Glutamatergic neuron (in vitro differentiated cells): ENCODE measurements at places on chromosomes 4 and X. TPM values are rescaled to one million over a fixed set of nuclear protein-coding genes. Genes with fewer than 3 reads are reported as not detected.

ATP6AP2 gene
- total RNA-seq = 59.0 TPM

UBL4A gene
- total RNA-seq = 28.4 TPM

AREG gene
- total RNA-seq = not detected

PCYT1B gene
- 19.5 TPM for total RNA-seq

USP17L5 gene
- total RNA-seq = not detected

ERAS gene
- total RNA-seq = not detected

MSMO1 gene
- total RNA-seq = 180 TPM

SHROOM2 gene
- 3.1 TPM for total RNA-seq

COX7B gene
- total RNA-seq = 188 TPM

GDPD2 gene
- total RNA-seq = not detected

NAAA gene
- 13.7 TPM for total RNA-seq

TCEAL5 gene
- 8.7 TPM for total RNA-seq

NAP1L3 gene
- 16.9 TPM for total RNA-seq

AGA gene
- 7.4 TPM for total RNA-seq

TCEAL7 gene
- 67.2 TPM for total RNA-seq

SPIN4 gene
- total RNA-seq = 5.5 TPM

CACNA1F gene
- total RNA-seq = 0.47 TPM

TREX2 gene
- total RNA-seq = 0.29 TPM

RASSF6 gene
- not detected for total RNA-seq

TMEM35A gene
- total RNA-seq = 27.5 TPM

STBD1 gene
- total RNA-seq = 15.9 TPM

TASL gene
- total RNA-seq = not detected

DUSP21 gene
- not detected for total RNA-seq

GYPE gene
- not detected for total RNA-seq

WFS1 gene
- 30.4 TPM for total RNA-seq

AWAT2 gene
- not detected for total RNA-seq

SPATA4 gene
- not detected for total RNA-seq

CENPU gene
- total RNA-seq = 18.0 TPM

BRS3 gene
- not detected for total RNA-seq

PDZD4 gene
- 41.8 TPM for total RNA-seq

EDA2R gene
- total RNA-seq = 6.3 TPM

SERPINA7 gene
- not detected for total RNA-seq

TXK gene
- total RNA-seq = not detected

XK gene
- total RNA-seq = 7.4 TPM

AKAP14 gene
- not detected for total RNA-seq

ATP2B3 gene
- 68.0 TPM for total RNA-seq

C4orf50 gene
- 0.56 TPM for total RNA-seq
